ENCODE measurements at places on chromosomes 7 and 10.

DNA sequence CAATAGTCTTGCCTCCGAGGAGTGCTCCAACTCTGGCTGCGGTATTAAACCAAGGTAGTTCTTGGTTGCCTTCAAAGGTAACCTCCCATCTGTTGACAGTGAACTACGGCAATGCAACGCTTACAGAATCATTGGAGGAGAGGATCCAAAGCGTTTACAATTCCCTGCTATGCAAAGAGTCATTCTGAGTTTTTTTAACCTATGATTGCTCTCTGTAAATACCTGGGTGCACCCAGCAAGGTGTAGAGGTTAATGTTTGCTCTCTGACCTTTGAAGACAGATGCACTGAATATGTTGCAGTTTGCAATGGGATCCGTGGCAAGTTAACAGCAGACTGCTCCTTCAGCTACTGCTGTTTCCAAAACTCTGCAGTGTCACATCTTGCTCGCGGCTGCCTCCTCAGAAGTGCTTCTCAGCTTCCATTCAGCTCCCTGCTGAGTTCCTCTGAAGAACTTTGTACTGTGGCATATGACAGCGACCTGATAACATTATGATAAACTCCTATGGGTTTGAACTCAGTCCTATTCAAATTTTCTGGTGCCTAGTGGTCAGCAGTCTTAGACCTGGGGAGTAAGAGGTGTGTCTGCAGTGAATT is 29.0 kb downstream of the KIAA1217 start:
- DNase-seq: no peak

DNA sequence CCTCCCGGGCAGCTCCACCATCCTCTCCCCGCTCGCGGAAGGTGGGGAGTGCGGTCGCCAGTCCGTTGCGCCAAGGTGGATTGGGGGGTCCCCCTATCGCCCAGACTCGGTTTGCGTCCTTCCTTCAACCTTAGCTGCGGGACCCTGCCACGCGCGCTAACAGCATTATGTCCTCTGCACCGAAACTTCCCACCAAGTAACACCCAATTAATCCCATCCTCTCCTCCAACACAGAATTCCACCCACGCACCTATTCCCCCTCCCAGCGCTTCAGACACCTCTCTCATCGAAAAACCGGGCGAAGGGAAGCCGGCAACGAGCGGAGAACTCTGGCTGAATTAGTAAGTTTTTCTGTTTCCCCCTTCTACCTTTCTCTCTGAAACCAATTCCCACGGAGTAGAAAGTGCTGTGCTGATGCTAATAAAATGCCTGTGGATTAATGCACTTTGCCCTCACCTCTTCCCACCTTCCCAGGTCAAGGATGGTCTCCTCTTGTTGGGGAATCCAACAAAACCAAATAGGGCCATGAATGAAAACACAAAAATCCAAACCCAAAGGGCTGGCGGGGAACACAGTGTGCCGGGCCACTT is 947 bp downstream of the HOXA3 start:
- no peak for DNase-seq

DNA sequence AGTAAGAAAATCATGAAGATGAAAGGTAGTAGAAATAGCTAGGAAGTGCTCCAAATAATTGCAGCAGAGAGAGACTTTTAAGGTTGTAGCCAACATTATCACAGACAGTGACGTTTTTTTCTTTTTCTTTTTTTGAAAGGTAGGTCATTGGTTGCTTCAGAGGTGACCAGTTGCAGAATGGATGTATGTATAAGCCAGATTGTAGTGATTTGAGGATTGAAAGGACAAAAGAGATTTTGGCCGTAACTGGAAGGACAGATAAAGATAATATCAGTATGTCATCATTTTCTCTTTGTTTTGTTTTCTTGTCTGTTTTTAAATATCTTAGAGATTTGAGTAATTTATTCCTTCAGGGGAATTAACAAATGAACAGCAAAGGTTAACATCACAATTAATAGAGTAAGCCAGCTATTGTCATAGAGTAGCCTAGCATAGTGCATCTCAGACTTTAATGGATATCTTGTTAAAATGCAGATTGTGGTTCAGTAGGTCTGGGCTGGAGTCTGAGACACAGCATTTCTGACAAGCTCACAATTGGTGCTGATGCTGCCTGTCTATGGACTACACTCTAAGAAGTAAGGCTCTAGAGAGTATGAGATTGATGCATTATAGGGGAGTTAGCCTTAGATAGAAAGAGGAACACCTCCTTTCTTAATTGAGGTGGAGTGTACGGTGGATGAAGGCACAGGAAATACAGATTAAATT is 28.3 kb downstream of the CDK13 start:
- DNase-seq: no peak

DNA sequence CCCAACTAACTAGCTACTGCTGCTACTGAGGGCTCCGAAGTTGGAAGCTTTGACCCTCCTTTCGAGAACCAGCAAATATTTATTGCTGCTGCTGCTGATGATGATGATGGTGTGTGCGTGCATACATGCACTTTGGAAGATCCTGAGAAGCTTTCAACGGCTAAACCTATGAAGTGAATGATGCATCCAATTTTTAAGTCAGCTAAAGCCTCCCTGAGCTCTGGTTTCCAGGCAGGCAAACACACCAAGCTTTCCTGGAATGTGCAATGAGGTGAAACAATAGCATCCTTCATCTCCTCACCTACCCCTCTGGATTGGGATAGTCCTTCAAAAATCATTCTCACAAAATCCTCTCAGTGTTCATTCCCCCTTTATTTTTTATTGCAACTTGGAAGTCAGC is 13.9 kb downstream of the MACC1 start:
- no peak for DNase-seq

GRCh38 chr7:142885311-142886230 is at the start of gene TRPV6:
Gene TRPV6, minus strand, starts transcription at chr7:142885745.
- no peak for DNase-seq

Measured in ovary (tissue), 10 donors.